HS-27A (cell line): ENCODE measurements at places on chromosomes 7 and 10.

- DNase-seq: no peak
Measured at GRCh38 chr10:79407423-79407796, 38.0 kb downstream of the ZCCHC24 start.

GRCh38 chr10:124494046-124494807 lies 32.6 kb downstream of the LHPP start:
- DNase-seq: no peak

- DNase-seq: no peak
Measured at GRCh38 chr10:29273478-29273877, 15.4 kb upstream of the LYZL1 start.

DNA sequence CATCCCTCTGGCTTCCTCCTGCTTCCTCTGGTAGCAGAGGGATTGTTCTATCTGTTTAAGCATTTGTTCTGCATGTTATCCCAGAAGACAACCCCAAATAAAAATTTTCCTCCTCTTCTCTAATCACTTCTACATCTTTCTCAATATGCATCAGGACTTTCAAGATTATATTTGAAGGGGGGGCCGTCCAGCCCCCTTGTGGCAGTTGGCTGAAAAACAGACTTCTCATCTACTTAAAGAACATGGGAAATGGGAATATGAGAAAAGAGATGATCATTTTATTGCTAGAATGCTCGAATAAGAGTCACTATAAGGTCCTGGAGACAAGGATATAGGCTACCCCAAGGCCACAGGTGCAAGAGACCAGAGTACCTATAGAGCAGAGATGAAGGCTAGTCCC lies 466.0 kb downstream of the REEP3 start:
- DNase-seq: no peak

GRCh38 chr7:66837007-66837406 lies 84.0 kb upstream of the TMEM248 start:
- DNase-seq: no peak

- DNase-seq: no peak
Measured at GRCh38 chr7:39614299-39614698, 9.1 kb upstream of the RALA start.
